NCI-H345 (cell line): ENCODE measurements at places on chromosomes 3 and 15.
A peak's percentile ranks its signal among the peaks of the same experiment; 100 is the strongest.

GRCh38 chr15:69525543-69525942, 72.9 kb downstream of the RPLP1 start:
- DNase-seq, result no peak

- DNase-seq, result peak; percentile 46
Observed at GRCh38 chr3:58173669-58174398, 36.9 kb downstream of the DNASE1L3 start.

DNA sequence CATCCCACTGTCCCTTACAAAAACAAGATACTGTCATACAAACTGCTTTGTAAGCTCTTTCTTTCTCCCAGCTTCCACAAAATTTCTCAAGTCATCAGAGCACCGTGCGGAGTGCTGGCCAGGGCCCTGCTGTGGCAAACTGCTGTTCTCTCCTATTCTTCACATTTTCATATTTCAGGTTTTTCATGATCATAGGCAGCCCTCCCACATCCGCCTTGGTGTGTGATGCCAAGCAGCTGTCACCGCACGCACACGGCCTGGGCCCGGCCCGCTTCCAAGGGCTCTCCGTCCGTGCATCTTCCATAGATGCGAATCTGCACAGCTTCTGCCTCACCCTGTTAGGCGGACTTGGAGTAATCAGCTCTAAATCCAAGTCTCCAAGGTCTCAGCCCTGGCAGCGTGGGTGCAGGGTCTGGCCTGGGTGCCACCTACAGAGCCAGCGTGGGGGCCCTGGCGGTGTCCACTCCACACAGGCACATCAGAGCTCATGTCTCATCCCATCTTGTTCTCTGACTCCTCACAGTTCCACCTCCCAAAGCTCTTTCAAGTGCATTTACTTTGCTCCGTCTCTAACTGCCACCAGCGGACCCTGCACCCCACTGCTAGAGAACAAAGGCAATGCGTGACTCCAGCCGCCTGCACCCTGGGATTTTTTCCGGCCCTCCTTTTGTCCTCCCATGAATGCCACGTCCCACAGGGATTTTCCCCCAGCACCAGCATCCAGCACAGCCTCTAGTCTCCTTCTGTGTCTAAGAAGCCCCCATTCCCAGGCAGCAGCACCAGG, 27.2 kb downstream of the CYFIP1 start:
- DNase-seq, result peak; percentile 29

- no peak for DNase-seq
Observed at GRCh38 chr3:30631243-30631904, 25.0 kb downstream of the TGFBR2 start.

DNA sequence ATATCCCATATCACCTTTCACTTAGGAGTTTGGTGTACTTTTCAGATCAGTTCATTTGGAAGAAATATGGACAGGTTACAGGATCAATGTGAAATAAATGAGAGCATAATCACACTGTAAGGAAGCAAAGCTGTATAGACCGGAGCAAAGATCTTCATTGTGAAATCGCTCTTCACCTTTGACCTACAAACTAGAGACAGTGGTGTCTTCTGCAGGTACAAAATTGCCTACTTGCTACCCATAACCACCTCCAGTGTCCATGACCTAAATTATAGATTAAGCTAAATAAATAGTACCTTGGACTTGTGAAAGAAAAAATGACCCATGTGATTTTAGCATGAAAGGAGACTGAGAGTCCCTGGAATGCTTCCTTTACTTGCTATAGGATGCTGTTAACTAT, 379.5 kb upstream of the SUCLG2 start:
- no peak for DNase-seq

- no peak for DNase-seq
Observed at GRCh38 chr3:190384309-190384756, 3.6 kb upstream of the CLDN16 start.

DNA sequence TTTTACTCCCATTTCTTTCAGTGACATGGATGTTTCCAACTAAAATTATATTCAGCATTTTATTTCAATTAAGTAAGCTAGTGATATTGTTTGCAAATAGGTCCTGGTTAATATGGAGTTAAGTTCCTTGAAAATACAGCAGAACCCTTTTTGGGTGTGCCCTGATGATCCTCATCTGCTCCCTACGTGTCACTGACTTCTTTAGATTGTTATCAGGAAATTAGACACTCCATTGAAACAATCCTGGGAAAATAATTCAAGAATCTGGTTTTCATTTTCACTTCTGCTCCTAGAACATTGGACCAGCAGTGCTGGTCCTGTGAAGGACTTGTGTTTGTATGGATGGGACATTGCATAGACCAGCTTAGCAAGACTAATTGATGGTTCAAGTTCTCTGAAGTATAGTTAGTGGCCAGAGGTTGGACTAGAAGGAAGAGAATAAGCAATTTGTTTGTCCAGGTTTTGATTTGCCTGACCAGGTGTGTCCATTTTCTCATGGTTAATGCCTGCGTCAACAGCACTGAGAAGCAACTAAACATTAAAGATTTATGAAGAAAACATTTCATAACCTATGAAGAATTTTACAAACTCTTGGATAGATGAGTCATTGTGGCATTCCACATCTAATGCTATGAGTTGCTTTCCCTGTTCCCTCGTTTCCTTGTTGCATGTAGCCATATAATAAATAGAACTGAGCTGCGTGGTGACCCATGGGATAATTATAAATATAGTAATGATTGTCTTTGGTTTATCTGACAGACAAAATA, 95.8 kb downstream of the ZPLD1 start:
- DNase-seq, result no peak

GRCh38 chr3:193594946-193595689, 2.1 kb downstream of the OPA1 start:
- DNase-seq, result no peak

GRCh38 chr3:119099785-119100184, 46.2 kb upstream of the TEX55 start:
- no peak for DNase-seq

- DNase-seq, result no peak
Observed at GRCh38 chr3:23761440-23761896, 44.3 kb upstream of the UBE2E1 start.

DNA sequence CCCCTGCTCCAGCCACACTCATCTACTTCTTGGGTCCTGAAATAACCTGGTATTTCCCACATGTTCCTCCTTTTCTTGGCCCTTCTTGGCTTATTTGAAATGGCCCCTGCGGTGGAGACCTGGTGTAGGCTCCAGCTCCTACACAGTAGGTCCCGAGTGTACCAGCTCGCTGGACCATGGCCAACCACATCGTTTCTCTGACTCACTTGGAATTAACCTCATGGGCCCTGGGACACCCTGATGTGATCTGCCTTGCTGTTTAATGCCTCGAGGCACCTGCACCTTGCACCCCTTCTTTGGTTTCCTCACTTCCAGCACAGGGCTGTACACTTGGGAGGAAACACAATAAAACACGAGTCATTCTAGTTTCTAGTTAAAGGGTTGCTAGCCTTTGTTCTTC, 60.3 kb downstream of the FEM1B start:
- no peak for DNase-seq

DNA sequence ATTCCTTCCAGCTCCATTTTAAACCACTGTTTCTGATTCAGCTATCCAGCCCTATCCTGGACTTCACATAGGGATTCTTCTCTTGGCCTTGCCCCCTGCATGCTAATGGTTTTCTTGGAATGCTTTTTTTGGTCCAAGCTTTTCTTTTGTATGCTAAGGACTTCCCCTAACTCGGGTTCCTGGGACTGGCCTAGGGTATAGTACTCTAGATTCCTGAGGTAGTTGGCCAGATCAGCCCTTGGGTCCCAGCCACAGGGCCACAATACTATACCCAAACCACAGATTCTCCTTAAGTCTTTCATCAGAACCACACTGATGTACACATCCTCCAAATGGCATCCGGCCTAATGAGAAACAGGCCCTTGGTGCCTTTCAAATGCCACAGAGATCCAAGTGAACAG, 2.8 kb downstream of the FYCO1 start:
- DNase-seq, result no peak

GRCh38 chr15:48850648-48851047, 27.3 kb upstream of the EID1 start:
- no peak for DNase-seq

DNA sequence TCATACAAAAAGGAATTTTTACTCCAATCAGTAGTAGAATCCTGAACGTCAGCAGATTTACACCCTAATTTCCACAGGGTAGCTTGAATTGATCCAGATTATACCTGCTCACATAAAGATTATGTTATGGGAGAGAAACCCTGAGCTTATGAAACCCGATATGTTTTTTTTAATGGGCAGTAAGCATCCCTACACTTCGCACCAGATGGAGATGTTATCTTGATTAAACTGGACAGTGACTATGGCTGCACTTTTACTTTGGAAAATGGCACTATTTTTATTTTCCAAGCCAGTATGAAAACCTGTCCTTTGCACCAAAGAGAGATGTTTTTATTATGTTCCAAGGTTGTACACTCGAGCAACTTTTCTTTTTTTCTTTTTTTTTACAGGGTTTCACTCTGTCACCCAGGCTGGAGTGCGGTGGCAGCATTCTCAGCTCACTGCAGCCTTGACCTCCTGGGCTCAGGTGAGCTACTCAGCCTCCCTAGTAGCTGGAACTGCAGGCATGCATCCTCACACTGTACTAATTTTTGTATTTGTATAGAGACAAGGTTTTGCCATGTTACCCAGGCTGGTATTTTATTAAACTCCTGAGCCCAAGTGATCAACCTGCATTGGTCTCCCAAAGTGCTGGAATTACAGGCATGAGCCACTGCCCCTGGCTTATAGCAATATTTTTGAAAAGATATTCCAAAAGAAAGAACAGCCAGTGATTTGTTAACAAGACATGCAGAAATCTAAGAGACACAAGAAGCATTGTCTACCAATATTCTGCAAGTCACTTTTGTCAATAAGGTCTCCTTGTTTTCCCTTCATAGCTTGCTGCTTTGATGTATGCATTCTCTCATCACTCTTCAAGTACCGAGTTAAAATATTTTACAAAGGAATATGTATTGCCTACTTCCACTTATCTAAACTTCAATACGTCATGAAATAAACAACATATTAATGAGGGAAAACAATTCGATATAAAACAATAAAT, 1412.6 kb downstream of the ZPLD1 start:
- no peak for DNase-seq

GRCh38 chr15:39302936-39303335, 277.9 kb upstream of the THBS1 start:
- DNase-seq, result no peak

GRCh38 chr3:113263020-113263419, 51.7 kb downstream of the BOC start:
- DNase-seq, result no peak

DNA sequence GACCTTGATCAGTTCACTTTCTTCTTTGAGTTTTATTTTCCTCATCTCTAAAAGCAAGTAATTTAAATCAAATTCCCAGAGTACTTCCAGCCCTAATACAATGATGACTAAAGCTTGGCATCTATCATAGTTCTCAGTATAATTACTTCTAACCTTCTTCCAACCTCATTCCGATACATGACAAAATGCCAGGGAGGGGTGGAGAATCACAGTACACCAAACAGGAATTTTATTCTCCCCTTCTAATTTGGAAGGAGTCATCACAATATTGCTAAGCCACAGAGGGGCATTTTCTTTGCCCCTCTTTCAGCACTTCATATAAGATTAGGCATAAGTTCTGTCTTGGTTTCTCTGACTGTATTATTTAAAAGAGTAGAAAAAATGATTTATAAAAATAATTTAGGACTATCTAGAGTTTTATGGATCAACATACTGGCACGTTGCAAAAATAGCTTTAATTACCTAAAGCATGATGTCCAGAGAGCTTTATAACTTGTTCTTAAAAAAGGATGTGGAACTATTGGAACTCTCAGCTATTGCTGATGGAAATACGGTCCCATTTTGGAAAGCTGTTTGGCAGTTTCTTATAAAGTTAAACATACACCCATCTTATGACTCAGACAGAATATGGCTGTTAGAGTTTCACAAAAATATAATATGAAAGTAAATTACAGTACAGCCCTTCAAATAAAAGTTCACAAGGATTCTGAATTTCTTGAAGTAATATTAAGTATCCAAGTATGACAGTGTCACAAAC, 86.9 kb upstream of the UBE2E2 start:
- DNase-seq, result no peak

DNA sequence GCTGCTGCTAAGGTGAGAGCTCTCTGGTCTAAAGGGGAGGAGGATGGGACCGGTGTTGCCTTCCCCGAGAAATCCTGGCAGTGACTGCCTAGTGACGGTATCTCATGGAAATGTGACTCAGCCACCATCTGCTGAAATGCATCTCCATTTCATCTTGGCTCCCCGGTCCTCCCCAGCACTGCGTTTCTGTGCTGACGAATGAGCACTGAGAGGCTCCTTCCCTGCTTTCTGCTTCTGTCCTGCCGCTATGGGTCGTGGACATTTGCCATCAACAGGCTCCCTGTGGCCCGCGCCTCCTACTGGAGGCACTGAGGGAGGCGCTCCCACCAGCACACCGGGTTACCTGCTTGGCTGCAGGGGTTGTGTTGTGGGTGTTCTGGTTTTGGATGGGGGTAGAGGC, 13.5 kb upstream of the SEC13 start:
- no peak for DNase-seq

GRCh38 chr15:79878078-79878705, 18.6 kb downstream of the MTHFS start:
- DNase-seq, result no peak

- no peak for DNase-seq
Observed at GRCh38 chr3:52405066-52405465, 39.8 kb downstream of the SEMA3G start.

DNA sequence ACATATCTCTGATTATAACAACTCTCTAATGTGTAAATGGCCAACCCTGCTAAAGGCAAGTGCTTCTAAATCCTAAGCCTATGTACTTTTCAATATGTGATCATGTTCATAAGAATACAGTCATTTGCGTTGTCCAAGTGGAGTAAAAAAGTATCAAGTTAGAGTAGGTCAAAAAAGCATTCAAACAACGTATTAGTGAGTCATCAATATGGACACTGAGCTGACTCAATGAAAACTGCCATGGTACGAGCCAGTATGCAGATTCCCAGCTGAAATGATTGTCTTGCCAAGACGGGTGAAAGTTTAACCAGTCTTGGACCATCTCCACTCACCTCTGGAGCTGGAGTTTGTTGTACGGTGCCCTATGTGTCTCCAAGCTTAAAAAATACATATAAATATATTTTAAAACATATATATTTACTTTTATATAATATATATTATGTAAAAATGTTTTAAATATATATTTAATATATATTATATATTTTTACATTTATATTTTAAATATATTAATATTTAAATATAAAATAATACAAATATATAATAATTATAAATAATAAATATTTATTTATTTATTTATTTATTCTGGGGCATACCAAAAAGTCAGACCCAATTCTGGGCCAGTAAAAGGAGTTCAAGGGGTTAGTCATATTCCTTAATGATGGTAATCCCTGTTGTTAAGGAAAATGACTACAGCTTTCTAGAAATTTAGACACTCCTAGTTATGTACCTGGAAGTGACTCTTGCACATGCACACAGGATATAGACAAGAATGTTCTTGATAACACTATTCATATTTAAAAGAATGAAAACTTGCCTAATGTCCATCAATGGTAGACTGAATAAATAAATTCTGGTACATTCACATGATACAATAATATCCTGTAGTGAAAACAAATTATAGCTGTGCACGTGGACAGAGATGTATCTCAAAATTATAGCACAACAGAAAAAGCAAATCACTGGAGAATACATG, 27.2 kb downstream of the PLSCR4 start:
- DNase-seq, result no peak

- no peak for DNase-seq
Observed at GRCh38 chr15:86743283-86743903, 663.7 kb downstream of the AGBL1 start.

GRCh38 chr15:46442901-46443590, 808.2 kb downstream of the SQOR start:
- no peak for DNase-seq
